Choroid plexus epithelial cell (primary cell): ENCODE measurements at places on chromosomes 2 and 18.
A peak's percentile ranks its signal among the peaks of the same experiment; 100 is the strongest.

- DNase-seq: peak; percentile 29
These were observed 115.3 kb downstream of the FHOD3 start for GRCh38 chr18:36412778-36413177.

GRCh38 chr2:142234741-142235140 is 103.9 kb upstream of the LRP1B start:
- peak; percentile 63 for DNase-seq

- DNase-seq: peak; percentile 7
These were observed at the start of gene TFCP2L1 for GRCh38 chr2:121284463-121285449. Gene TFCP2L1, minus strand, starts transcription at chr2:121285202. Its CDS starts 93 bp downstream, at chr2:121285109.

- peak; percentile 77 for DNase-seq
These were observed 23.9 kb downstream of the SNTG2 start for GRCh38 chr2:974502-974901.

DNA sequence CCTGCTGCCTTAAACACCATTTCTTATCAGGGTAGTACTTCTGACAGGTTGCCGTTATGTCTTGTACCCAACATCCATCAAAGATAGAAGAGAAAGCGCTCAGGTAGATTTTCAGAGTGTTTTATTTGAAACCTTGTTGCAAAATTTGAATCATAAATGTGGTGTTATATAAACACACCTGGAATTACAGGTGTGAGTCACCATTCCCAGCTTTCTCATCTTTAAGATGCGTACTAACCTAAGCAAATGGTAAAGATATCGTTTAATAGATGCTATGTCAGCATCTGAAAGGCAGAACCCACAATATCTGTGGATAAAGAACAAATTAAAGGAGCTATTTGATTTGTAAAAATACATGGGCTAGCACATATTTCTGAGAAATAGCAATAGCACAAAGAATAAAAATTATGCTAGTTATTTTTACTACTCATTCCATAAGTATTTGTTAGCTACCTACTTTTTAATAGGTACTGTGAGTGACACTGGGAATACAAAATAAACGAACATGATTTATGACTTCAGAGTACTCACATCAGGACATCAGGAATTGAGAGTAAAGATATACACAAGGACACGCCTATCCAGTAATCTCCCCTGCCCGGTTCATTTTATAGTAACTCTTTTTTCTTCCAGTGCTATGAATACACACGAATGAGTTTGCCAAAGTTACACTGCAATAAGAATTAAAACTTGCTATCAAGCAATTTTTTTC is 193.8 kb downstream of the RBM43 start:
- DNase-seq: no peak

DNA sequence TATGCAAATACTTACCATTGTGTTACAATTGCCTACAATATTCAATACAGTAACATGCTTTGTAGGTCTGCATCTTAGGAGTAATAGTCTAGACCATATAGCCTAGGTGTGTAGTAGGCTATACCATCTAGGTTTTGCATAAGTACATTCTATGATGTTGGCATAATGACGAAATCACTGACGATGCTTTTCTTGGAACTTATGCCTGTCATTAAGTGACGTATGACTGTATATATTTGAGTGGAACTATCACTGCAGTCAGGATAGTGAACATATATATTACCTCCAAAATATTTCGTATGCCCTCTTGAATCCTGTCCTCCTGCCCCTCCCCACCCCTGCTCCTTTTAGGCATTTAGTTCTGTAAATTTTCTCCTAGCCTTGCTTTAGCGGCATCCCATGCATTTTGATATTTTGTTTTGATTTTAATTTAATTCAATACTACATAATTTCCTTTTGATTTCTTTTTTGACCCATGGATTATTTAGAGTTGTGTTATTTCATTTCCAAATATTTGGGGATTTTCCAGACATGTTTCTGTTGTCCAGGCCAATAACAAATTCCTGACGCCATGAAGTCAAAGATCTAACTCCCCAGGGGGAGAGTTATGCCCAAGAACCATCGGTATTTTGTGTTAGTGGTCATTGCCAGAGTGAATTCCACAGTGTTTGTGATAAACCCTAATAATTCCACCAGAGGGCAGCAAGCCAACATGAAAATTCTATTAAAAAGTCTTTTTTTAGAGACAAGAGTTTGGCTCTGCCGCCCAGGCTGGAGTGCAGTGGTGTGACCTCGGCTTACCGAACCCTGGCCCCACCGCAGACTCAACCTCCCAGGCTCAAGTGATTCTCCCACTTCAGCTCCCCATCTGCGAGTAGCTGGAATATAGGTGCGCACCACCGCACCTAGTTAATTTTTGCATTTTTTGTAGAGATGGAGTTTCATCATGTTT is 24.2 kb upstream of the CASP8 start:
- DNase-seq: peak; percentile 92

DNA sequence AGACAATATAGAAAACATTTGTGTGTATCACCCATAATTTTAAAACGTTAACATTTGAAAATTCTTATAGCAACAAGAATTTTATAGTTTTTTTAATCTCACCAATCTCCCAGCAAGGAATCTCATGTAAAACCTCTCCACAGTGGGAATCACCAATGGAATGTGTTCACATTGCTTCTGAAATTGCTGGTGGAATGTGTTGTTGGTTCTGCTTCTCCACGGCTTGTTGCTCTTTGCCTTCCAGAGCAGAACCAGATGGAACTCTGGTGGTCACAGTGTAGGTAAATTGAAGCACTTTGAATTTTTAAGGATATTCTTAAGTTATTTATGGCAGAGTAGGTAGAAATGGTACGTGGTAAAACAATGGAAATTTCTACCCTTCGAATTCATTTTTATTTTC is 35.1 kb downstream of the DCAF17 start:
- DNase-seq: peak; percentile 66

GRCh38 chr18:25979369-25980040 is 110.9 kb downstream of the SS18 start:
- no peak for DNase-seq

GRCh38 chr2:75290600-75291150 is 91.4 kb upstream of the TACR1 start:
- peak; percentile 39 for DNase-seq

- DNase-seq: peak; percentile 77
These were observed 254.4 kb downstream of the KCNE4 start for GRCh38 chr2:223306371-223306770.

DNA sequence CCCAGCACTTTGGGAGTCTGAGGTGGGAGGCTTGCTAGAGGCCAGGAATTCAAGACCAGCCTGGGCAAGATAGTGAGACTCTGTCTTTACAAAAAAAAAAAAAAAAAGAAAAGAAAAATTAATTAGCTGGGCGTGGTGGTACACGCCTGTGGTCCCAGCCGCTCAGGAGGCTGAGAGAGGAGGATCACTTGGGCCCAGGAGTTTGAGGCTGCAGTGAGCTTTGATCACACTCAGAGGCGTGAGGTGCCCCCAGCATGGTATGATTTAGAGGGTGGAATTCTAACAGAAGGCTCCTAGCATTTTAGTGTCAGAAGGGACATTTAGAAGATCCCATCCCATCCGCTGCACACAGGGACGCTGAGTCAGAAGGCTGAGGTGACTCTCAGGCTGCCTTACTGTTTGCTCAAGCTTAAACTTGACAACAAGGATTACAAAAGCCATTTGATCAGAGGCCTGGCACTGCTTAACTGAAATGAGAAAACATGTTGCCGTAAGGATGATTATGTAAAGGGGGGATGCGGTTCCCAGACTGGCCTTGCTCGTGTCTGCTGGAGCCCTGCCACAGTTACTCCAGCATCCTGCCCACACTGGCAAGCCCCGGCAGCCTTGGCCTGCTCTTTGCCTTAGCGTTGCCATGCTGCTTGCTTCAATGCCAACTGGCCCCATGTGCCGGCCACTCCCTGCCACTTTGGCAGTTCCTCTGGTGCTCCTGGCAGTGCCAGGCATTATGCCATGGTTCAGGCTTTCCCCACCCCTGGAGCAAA is 45.6 kb upstream of the SLC1A4 start:
- no peak for DNase-seq

GRCh38 chr18:55314615-55315237 is 273.3 kb downstream of the TCF4 start:
- no peak for DNase-seq

DNA sequence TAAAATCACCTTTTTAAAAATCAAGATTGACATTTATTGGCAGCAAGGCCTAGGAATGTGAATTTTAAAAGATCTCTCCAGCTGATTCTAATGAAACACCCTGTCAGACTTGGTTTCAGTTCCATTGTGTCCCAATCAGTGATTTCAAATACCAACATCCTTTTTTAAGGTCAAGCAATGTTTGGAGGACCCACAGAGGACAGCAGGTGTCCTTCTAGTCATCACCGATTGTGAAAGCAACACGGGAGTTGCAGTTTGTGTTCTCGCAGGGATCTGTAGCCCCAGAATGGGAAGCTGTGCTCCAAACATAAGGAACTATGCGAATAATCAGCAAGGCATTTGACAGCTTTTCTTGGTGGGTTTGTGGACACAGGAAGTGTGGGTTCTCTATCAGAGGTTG is 4.5 kb upstream of the KIDINS220 start:
- DNase-seq: no peak

DNA sequence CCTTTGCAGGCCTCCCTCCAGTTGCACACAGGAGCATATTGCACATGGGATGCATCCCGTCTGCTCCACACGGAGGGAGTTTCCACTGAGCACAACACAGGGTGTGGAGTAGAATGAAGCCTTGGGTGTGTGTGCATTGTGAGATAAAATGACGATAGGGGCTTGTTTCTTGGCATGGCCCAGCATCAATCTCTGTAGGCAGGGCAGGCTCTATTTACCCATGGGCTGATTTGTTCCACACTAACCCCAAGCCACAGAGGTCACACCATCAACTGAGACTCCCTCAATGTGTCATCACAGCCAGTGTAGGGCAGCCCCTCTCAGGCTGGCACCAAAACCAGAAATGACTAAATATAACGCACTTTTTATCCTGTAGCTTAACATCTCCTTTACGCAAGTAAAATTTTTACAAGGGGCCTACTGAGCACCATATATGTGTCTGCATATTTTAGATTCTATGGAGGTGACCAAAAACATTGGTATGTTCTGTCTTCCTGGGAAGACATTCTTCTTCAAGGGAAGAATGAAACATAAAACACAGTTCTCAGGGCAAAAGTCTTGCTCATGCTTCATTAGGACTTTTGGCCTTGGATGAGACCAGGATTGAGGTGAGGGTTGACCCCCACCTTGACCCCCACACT is 2.7 kb upstream of the GKN1 start:
- peak; percentile 93 for DNase-seq

GRCh38 chr2:217325251-217325650 is 465.4 kb upstream of the TNP1 start:
- DNase-seq: no peak

- no peak for DNase-seq
These were observed 136.7 kb upstream of the CWC22 start for GRCh38 chr2:180143633-180144337.

DNA sequence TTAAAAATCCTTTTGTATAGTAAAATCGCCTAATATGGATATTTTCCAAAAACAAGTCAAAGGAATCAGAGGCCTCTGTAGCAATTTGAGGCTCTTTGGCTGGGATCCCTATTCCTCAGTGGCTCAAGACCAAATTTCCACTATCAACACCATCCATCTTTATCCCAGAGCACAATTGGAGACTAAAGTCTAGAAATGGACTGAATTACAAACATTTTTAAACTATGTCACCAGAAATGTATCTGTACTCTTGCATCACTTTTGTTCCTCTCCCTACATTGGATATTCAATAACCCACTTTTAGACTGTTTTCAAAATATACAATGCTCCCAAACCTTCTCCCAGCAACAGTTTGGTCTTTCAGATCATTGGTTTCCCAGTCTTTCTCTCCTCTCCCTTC is 140.4 kb upstream of the KLHL29 start:
- DNase-seq: no peak

DNA sequence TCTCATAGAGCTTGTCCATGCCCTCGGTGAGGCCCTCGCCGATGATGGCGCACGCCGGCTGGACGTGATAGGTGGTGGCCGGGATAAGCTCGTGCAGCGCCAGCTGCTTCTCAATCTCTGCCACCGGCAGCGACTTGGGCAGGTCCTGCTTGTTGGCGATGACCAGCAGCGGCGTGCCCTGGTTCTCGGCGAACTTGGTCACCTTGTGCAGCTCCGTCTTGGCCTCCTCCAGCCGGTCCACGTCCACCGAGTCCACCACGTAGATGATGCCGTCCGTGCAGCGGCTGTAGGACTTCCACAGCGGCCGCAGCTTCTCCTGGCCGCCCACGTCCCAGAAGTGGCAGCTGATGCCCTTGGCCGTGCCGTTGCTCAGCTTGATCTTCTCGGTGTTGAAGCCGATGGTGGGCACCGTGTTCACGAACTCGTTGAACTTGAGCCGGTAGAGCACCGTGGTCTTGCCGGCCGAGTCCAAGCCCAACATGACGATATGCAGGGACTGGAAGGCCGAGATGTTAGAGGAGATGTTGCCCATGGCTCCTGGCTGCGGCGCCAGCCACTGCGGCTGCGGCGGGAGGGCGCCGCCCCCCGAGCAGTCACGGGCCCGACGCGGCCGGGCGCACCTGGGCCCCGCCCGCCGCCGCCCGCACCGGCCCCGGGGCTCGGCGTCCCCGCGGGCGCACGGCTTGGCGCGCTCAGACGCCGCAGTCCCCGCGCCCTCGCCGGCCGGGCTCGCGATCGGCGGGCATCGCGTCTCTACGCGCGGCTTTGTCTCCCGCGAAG is 636 bp downstream of the ARL4C start:
- peak; percentile 43 for DNase-seq

GRCh38 chr2:11758647-11759046 is 12.2 kb downstream of the LPIN1 start:
- DNase-seq: no peak

DNA sequence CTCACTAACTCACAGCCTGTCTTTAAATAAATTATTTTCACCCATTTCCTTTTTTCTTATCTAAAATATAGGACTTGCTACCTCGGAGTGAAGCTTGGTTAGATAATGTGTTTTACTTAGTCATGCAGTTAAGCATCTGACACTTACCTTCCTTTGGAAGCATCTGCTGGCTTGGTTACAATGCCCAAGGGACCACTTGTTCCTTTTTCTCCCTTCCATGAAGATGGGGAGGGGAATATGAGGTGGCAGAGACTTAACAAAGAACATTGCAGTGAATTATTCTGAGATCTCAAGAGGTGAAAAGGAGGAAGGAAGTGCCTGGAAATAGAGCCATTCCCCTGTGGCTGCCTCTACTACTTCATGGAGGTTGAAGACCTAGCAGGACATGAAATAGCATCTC is 145.4 kb upstream of the FOSL2 start:
- no peak for DNase-seq
